ENCODE measurements at places on chromosomes 6 and 20.

- no peak for DNase-seq
These were observed 48.0 kb downstream of the RARS2 start for GRCh38 chr6:87541744-87542143.

DNA sequence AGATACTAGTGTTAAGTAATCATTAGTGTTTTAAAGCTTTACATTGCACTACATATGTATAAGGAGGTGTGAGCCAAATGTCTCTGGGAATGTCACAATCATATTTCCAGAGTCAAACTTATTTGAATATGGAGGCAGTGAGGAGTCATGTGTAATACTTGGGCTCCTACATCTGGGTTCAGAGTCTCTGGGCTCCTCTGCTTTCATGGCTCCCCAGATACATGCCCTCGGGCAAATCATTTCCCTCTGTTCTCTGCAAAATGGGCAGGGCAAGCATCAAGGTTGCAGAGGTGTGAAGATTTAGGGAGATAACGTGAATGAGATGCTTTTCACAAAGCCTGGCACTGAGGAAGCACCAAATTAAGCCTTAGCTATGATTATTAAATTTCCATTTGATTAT, 138.3 kb upstream of the SGK1 start:
- no peak for DNase-seq

GRCh38 chr20:37741570-37741969, 47.7 kb downstream of the CTNNBL1 start:
- DNase-seq: no peak

DNA sequence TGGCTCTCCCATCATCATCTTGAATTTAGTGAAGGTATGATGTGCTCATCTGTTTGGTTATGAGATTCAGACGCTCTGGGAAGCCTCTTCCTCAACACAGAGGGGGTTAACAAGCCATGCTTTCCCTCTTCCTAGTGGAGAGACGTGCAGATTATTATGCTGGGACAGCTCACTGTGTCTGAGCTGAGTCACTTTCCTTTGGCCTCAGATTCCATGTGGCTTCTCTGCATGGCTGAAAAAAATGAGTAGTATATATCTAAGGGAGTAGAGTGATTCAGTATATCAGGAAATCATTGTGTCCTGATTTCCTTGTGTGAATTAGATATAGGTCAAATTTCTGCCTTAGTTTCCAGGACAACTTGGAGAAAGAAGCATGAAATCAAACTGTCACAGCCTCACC, 52.6 kb downstream of the FIG4 start:
- no peak for DNase-seq

DNA sequence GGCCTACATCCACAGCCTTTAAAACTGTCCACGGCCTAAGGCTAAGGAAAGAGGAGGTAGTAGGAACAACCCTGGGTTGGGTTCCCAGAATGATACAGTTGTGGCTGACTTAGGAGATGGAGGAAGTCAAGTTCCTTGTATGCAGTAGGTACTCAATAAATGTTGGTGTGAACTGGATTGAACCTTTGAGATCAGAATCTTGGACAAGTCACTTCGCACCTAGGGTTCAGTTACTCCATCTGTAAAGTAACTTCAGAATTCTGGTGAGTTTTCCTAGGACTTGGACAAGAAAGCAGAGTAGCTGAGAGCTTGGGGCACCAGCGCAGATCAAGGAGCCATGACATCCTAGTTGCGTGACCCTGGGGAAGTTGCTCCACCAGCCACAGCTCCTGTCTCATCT, 9.1 kb downstream of the XKR7 start:
- no peak for DNase-seq

DNA sequence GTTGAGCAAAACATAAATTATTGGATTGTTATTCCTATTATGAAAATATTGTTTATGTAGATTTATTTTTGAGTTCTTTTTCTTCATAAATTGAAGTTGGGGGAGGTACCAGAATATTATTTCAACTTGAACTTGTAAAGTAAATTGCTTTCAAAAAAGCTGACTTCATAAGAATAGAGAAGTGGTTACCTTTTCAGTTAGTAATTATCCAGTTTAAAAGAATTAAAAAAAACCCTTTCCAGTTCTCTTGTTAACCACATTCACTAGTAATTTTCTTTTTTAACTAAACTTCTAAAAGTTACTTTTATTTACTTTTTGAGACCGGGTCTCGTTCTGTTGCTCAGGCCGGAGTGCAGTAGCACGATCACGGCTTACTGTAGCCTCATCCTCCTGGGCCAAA, 124.3 kb downstream of the CDKAL1 start:
- no peak for DNase-seq

DNA sequence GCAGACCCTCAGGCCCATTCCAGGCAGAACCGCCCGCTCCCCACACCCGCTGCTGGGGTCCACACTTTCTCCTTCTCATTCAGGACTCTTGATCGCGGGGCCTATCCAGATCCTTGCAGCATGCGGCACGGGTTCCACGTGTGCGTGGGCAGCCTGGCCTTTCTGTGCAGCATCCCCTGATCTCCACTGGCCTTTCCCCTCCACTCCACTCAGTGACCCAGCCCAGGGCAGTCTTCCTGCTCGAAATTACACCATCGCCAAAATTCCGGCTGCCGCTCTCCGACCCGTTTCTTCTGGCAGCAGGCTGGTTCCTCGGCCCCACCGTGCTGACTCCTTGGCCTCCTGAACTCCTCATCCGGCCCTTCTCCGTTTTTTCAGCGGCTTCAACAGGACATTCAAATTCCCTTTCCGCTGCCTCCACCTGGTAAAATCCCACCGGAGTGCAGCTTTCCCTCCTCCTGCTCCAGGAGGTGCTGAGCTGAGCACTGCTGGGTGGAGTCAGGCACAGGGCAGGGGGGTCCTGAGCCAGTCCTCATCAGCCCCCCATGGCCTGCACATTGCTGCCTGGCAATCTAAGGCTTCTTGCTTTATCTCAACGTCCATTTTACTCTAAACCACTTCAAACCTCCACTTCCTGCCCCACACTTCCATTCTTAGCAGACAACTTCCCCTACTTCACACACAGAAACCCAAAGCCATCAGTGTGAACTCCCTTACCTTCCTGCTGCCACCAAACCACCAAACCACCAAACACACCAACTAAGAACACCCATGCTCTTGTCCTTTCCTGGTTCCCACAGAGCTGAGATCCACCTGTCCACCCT, 9.0 kb downstream of the SFT2D1 start:
- DNase-seq: peak; percentile 56

DNA sequence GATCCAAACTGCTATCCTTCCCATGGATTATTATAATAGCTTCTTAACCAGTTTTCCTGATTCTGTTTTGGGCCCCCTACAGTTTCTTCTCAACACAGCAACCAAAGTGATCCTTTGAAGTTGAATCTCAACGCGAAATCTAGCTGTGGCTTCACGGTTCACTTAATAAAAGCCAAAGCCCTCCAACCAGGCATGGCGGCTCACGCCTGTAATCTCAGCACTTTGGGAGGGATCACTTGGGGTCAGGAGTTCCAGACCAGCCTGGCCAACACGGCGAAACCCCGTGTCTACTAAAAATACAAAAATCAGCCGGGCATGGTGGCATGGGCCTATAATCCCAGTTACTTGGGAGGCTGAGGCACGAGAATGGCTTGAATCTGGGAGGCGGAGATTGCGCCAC, 3.3 kb downstream of the RMND1 start:
- DNase-seq: no peak

GRCh38 chr20:22407237-22408193, 176.9 kb downstream of the FOXA2 start:
- no peak for DNase-seq

DNA sequence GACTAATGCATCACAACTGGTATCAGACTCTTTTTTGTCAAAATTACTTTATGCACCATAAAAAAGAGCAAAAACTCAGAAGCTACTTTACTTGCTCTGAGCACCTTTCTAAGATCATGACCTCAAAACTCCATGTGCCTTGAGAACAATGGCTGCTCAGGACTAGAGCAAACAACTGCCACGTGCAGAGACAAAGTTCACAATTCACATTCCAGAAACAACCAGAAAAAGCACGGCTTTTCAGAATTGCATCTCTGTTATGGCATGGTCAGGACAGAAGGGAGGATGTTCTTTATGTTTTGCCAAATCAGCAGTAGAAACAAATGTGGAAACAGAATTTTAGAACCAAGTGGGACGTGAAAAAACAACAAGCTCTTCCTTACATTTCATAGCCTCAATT, 70.5 kb downstream of the CNKSR3 start:
- DNase-seq: no peak

DNA sequence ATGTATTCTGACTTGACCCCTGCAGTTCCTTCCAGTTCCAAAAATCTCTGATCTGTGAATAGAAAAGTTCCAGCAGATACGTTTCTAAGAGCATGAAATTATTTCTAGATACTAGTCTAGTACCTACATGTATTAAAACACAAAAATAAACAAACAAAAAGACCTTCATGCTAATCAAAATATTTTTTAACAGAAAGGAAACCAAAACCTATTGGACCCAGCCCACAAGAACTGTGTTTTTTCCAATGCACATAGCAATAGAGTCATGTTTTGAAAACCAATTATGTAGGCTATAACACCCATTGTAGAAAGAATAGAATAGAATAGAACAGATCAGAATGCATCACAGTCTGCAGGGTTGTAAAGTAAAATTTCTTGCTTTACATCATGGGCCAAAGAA, 158.6 kb upstream of the TNFAIP3 start:
- DNase-seq: no peak

- peak; percentile 85 for DNase-seq
These were observed 200.7 kb downstream of the BCAS1 start for GRCh38 chr20:53869466-53870258.

- no peak for DNase-seq
These were observed 654.5 kb upstream of the PTCHD4 start for GRCh38 chr6:48765352-48765961.

DNA sequence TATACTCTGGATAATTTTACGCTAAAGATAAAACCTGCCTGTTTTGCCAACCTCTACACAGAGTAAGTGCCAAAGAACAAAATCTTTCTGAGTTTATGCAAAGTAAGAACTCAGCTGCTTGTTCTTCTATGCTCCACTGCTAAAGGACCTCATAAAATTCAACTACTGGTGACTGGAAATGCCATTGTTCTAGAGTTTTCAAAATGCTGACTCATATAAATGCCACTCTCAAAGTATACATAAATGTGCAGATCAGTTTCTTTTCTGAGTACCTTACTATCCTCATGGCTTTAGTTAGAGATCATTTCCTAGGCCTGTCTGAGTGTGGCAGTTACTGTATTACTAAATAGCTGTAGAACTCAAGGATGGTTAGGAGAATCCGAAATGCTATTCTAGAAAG, 45.6 kb downstream of the LYRM4 start:
- no peak for DNase-seq

- DNase-seq: peak; percentile 27
These were observed 2.7 kb downstream of the CEBPB start for GRCh38 chr20:50193199-50193835.

GRCh38 chr20:57478176-57478575, 46.8 kb downstream of the CTCFL start:
- DNase-seq: no peak

DNA sequence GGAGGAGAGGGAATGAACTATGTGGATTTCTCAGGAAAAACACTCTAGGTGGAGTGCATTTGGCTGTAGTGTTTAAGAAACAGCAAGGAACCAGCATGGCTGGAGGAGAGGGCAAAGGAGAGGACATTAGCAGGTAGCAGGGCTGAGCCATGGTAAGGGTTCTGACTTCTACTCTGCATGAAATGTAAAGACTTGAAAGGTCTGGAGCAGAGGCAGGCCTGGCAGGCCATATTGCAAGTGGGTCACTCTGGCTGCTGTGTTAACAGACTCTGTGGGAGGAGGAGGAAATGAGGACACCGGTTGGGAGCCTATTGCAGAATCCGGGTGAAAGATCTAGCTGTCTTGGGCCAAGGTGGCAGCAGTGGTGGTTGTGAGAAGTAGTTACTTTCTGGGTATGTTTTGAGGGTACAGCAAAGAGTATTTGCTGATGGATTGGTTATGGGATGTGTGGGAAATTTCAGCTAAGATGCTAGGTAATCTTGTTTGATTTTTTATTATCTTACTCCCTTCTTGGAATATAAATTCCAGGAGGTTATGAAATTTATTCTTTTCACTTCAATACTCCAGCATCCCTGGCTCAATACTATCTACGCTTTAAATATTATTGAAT, 115.9 kb upstream of the BCLAF1 start:
- DNase-seq: no peak

- no peak for DNase-seq
These were observed 80.8 kb upstream of the PTPN1 start for GRCh38 chr20:50429412-50429811.

DNA sequence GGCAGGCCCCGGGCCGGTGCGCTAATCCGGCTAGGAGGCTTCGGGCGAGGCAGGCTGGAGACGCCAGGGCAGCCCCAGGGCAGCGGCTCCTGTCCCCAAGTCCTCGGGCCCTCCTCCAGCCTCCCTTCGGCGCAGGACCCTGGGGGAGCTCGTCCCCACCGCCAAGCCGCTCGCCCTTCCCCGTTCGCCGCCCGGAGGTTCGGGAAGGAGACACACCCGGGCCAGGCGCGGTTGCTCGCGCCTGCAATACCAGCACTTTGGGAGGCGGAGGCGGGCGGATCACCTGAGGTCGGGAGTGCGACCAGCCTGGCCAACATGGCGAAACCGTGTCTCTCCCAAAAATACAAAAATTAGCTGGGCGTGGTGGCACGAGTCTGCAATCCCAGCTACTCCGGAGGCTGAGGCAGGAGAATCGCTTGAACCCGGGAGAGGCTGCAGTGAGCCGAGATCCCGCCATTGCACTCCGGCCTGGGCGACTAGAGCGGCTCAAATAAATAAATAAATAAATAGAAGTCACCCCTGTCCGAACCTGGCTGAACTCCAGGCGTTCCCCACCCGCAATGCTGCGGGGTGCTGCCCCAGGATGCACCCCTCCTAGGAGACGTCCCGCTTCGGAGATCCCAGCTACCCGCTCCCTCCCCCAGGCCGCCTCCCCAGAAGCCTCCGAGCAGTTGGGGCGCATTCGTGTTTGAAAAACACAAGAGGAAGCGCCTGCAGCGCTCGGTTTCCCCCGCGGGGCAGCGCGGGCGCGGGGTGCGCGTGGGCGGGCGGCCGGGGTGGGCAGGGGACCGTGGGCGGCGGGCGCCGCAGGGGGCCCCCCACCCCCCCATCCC, 27.5 kb downstream of the SERPINB9 start:
- DNase-seq: peak; percentile 69

GRCh38 chr6:158389193-158389919, 77.1 kb downstream of the TULP4 start:
- DNase-seq: no peak

DNA sequence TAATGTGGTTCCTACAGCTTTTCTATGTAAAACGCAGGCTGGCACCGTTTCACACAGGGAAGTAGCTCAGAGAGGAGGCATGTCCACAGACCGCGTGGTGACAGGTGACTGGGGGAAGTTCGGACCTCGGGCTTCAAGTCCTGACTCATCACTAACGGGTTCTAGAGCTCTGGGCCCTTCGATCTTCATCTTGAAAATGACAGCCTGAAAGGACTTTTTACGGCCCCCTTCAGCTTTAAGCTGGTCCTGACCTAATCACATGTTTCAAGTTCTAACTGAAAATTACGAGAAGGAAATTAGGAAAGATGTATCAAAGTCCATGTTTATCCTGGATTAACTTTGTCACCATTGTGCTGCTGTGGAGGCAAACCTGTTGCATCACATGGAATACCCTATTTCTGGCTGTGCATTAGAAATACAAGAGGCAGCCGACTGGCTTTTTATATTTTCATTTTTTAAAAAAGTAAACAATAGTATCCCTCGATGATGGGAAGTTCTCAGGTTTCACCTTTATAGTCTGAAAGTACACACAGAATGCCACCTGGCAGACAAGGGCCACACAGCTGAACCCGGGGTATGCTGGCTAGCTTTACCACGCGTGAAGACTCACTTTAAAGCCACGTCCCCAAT, 2.0 kb downstream of the MAN1A1 start:
- peak; percentile 47 for DNase-seq

GRCh38 chr6:25172819-25173218, 106.4 kb upstream of the CARMIL1 start:
- no peak for DNase-seq

GRCh38 chr6:84061613-84062398, 28.2 kb downstream of the MRAP2 start:
- no peak for DNase-seq

Data from activated naive CD4-positive, alpha-beta T cell treated with anti-CD3 and anti-CD28 coated beads for 36 hours (primary cell).